ENCODE measurements at places on chromosomes 12 and 14. TPM values are rescaled to one million over a fixed set of nuclear protein-coding genes. Genes with fewer than 3 reads are reported as not detected.
A peak's percentile ranks its signal among the peaks of the same experiment; 100 is the strongest.

GRCh38 chr12:27015730-27016076 is 1.5 kb upstream of the TM7SF3 start:
- DNase-seq, result no peak

GRCh38 chr12:13097491-13098011 is 5.9 kb downstream of the GSG1 start:
- peak; percentile 91 for DNase-seq

GRCh38 chr12:17489452-17489851 is 600.5 kb downstream of the RERGL start:
- no peak for DNase-seq

GRCh38 chr12:92546635-92547348 is 156.0 kb upstream of the PLEKHG7 start:
- DNase-seq, result no peak

Gene HOXC4
- polyA plus RNA-seq, result 26.2 TPM

Gene CISTR
- not detected for polyA plus RNA-seq

Gene ACADS
- polyA plus RNA-seq, result 16.3 TPM

Gene EXOC3L4
- 0.48 TPM for polyA plus RNA-seq

Data from muscle of back (tissue), 13 donors.